NCI-H526 (cell line): ENCODE measurements at places on chromosomes 2 and 18.

- DNase-seq = no peak
These were observed 202.6 kb upstream of the ID2 start for GRCh38 chr2:8479298-8479697.

- no peak for DNase-seq
These were observed 336.5 kb downstream of the TNS1 start for GRCh38 chr2:217666338-217666737.

- DNase-seq = peak; percentile 28
These were observed 63.2 kb downstream of the SCG2 start for GRCh38 chr2:223538920-223539440.

DNA sequence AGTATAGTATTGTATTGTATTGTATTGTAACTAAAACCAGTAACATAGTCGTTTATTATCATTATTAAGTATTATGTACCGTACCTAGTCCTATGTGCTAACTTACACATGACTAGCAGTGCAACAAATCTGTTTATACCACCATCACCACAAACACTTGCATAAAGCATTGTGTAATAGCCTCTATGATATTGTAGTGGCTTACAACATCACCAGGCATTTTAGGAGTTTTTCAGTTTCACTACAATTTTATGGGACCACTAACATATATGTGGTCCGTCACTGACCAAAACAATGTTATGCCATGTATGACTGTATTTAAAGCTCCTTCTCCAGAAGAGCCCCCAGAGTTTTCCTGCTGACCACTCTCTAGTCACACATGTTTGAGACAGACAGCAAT, 306.2 kb downstream of the SETBP1 start:
- no peak for DNase-seq

GRCh38 chr2:205188239-205189138, 493.8 kb upstream of the NRP2 start:
- peak; percentile 2 for DNase-seq

DNA sequence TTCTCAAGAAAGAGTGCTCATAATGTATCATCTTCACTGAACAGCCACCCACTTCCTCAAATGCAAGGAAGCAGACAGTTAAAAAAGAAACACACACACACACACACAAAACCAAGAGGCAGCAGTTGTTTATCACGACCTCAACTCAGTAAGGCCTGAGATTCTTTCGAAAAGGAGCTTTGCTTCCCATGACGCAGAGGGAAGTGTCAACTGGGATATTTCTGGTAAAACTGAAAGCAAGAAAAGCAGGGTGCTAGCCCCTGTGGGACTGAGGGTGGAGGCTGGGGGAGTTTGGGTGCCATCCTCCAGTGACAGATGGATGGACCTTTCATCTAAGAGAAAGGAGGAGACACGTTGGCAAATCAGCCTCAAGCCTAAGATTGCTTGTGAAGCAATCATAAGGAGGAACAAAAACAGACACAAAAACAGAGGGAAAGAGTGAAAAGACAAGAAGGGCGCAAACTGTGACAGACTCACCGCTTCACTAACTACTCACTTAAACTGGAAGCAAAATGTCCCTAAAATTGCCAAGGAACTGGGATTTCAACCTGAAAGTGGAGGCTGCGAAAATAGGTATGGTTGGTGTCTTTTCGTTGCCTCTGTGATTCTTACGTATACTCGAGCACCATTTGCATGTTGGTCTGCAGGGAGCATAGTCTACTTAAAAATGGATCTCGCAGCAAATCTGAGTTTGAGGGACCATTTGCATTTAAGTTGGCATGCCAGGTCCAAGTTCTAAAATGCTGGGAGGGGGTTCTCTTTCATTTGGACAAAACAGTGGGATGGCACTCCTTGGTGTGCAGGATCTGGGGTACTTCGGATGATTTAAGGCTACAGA, at the start of gene ARHGAP25:
ARHGAP25 (plus strand) TSS at position 124 of the 838 bp plus-strand sequence; CDS start at position 513, 389 bp downstream.
- DNase-seq = no peak

- no peak for DNase-seq
These were observed 41.5 kb downstream of the CWC22 start for GRCh38 chr2:179965291-179966258.

DNA sequence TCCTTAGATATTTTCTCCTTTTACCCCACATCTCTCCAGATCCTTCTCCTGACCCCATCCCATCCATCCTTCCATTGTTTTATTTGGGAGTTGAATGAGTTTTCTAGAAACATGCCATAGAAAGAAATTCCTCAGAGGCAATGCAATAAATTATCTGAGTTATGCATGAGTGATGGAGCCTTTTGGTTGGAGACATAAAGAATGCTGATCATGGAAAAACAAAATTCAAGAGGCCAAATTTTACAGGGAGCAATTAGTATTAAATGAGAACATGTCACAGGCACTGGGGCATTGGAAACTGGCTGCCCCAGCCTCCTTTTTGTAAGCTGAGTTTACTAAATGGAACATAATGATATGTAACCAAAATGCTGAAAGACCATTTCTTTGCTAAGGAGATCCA, 74.2 kb upstream of the LCLAT1 start:
- DNase-seq = no peak
